ENCODE measurements at places on chromosomes 16 and 17.

- no peak for DNase-seq
Measured at GRCh38 chr17:79835953-79836509, 3.2 kb downstream of the CBX4 start.

GRCh38 chr17:81334987-81335772, 40.1 kb upstream of the SLC38A10 start:
- DNase-seq: no peak

- no peak for DNase-seq
Measured at GRCh38 chr16:31361201-31362110, 6.5 kb downstream of the ITGAX start.

DNA sequence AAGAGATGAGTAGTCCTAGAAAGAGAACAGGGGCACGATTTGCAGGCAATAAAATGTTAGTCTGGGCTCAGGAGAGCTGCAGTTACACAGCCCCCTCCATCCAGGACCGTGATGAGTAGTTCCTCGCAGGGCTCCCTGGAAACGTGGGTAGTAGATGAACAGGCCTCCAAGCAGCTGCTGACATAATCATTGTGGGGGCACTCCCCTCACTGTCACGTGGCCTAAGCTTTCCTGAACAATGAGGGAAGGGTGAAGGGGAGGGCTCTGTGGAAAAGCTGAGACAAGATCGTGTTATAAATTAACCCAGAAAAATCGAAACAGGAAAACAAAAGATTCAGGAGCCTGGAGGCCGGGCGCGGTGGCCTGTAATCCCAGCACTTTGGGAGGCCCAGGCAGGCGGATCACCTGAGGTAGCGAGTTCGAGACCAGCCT, 1.3 kb upstream of the PER1 start:
- peak; percentile 50 for DNase-seq

DNA sequence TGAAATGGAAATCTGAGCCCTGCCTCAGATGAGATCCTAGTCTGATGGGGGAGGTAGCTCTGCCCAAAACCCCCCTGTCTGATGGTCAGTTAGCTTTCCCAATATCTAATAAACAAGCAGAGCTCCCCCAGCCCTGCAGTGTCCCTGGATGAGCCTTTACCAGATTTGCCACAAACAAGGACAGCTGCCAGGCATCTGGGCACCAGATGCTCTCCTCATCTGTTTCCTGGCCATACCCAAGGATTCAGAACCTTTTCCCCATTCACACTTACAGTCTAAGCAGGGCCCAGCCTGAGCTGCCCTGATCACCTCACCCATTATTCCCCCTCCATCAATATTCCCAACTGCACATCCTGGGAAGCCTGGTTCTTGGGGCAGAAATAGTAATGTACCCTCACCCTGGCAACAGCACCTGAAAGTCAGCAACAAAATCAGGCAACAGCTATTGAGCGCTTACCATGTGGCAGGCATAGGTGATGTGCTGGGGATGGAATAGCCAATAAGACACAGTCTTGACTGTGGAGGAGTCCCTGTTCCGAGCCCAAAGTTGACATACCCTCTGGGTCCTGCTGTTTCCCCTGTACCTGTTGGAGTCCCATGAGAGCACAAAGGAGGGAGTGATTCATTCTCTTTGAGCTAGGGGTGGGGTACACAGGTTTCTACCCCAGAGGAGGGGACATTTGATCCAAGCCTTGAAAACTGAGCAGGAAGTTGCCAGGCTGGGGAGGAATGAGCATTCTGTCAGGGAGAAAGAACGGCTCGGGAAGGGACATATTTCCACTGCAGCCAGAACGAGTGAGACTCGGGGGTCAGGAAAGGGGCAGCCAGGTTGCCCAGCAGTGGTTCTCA, 147.4 kb downstream of the TMEM132E start:
- DNase-seq: no peak

- no peak for DNase-seq
Measured at GRCh38 chr17:17636272-17636885, 44.9 kb upstream of the PEMT start.

GRCh38 chr17:48244814-48245213, 137.2 kb downstream of the SNX11 start:
- DNase-seq: no peak
